ENCODE measurements at places on chromosomes 11 and 22.

DNA sequence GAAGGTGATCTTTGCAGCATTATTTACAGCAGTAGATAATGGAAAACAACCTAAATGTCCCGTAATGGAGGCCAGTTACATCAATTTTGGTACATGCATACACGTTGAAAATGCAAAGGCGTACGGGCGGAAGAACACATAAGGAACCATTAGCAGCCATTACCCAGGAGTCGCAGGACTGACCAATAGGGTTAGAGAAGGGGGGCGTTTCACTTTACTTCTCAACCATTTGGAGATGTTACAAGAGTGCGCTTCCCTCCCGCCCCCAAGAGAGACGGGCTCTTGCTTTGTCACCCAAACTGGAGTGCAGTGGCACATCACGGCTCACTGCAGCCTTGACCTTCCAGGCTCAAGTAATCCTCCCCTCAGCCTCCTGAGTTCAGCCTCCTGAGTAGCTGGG is 52.8 kb upstream of the SLC35C1 start:
- DNase-seq, result no peak

DNA sequence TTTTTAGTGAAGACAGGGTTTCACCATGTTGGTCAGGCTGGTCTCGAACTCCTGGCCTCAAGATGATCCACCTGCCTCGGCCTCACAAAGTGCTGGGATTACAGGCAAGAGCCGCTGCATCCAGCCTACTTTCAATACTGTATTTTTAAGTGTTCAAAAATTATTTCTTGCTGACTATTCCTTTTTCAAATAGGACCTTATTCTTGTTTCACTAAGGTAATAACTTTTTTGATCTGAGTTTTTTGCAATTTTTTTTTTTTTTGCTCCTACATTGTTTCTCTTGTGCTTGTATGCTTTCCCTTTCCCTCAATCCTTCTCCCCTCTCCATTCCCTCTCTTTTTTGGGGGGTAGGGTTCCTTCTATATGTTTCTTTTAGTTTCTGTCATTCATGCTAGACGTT is 73.1 kb downstream of the FAM168A start:
- DNase-seq, result no peak

DNA sequence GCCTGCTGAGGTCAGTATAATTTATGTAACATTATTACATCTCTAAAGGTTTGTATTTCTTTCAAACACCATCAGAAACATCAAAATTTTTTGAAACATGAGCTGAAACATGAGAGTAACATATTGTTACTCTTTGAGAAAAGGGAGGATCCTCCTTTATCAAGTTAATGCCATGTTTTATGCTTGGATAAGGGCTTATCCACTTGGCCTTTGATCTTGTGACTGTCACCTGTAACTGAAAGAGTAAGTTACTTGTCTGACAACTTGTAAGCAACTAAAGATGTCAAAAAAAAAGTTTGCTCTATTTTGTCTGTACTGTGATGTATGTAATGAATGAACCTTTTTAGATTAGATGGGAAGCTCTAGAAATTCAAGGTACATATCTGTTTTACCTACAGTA is 59.6 kb downstream of the FAR1 start:
- DNase-seq, result no peak

DNA sequence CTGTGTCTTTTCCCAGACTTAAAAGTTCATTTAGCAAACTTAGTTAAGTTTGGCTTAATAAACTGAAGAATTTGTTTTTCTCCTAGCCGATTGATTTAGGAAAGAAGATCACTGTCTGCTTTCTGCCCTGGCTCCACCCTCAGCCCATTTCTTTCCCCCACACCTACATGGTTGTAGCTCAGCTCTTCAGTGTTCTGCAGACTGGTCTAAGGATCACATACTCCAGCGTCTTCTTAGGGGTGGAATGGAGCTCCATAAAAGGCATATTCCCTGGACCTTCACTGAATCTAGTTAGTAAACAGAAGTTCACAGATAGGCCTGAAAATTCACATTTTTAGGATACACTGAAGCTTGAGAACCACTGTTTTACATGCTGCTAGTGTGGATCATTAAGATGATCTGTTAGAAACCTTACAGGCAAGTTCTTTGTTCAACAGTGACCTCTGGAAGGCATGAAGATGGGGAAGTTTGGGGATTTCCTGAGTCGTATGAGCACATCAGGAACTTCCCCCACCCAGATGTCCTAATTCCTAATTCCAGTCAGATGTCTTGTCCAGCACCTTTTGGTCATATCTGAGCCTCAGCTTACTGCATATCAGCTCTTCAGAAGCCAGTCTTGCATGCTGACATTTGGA is 16.8 kb downstream of the PIWIL4 start:
- DNase-seq, result no peak

GRCh38 chr11:110785398-110785797 is 73.2 kb upstream of the ARHGAP20 start:
- no peak for DNase-seq

DNA sequence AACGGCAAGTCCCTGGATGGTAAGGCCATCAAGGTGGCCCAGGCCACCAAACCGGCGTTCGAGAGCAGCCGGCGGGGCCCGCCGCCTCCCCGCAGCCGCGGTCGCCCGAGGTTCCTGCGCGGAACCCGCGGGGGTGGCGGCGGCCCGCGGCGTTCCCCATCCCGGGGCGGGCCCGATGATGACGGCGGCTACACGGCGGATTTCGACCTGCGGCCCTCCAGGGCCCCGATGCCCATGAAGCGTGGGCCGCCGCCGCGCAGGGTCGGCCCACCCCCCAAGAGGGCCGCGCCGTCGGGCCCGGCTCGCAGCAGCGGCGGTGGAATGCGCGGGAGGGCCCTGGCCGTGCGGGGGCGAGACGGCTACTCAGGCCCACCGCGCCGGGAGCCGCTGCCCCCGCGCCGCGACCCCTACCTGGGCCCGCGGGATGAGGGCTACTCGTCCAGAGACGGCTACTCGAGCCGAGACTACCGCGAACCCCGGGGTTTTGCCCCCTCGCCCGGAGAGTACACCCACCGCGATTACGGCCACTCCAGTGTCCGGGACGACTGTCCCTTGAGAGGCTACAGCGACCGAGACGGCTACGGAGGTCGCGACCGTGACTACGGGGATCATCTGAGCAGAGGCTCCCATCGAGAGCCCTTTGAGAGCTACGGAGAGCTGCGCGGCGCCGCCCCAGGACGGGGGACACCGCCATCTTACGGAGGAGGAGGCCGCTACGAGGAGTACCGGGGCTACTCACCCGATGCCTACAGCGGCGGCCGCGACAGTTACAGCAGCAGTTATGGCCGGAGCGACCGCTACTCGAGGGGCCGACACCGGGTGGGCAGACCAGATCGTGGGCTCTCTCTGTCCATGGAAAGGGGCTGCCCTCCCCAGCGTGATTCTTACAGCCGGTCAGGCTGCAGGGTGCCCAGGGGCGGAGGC is 792 bp downstream of the RBMXL2 start:
- no peak for DNase-seq

GRCh38 chr11:39249566-39250365 is 2209.7 kb downstream of the LRRC4C start:
- no peak for DNase-seq

DNA sequence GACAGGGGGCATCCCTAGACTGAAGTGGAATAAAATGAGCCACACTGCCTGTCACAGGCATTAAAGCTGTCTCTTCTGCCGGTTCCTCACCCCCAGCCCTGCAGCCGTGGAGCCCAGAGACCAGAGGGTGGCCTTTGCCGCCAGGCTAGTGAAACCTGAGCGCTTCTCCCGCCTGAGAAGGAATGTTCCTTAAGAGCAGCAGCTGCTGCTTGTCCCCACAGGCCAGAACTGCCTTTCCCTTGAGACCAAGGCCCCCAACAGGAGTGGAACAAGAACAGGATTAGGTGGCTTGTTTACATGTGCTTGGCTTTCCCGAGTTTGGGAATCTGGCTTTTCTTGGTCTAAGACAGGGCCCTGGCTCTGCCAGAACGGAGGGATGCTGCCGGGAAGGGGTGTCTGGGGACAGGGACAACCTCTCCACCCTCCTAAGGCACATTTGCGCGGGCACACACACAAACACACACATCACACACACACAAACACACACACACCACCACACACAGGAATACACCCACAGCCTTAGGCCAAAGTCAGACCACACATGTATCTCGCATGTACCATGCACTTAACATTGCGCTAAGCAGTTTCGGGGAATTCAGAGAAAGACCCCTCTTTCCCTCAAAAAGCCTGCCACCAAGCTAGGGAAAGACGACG is 91.8 kb downstream of the FEZ1 start:
- DNase-seq, result no peak

- no peak for DNase-seq
Measured at GRCh38 chr11:8937159-8937558, 4.4 kb upstream of the C11orf16 start.

GRCh38 chr22:34324763-34325162 is 404.5 kb upstream of the LARGE1 start:
- no peak for DNase-seq

- peak; percentile 76 for DNase-seq
Measured at GRCh38 chr11:64900263-64900678, 16.7 kb downstream of the ATG2A start.

GRCh38 chr11:12963051-12963450 is 46.1 kb upstream of the RASSF10 start:
- DNase-seq, result no peak

- DNase-seq, result no peak
Measured at GRCh38 chr11:114233755-114234154, 62.4 kb upstream of the NNMT start.

DNA sequence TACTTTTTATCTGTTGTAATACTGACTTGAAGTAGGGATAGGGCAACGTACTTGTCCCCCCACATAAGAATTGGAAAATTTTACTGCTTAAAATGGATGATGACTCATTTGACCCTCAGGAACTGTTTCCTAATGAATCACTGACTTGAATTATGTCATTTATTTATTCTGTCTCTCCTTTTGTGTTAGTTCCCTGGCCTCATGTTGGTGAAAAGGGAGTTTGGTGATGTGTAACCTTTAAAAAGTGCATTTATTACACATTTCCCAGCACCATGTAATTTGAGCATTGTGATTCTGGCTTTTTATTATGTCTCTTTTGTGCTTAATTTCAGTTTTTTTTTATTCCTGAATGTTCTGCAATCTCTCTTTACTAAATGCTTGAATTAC is 20.3 kb upstream of the PGM2L1 start:
- peak; percentile 84 for DNase-seq

DNA sequence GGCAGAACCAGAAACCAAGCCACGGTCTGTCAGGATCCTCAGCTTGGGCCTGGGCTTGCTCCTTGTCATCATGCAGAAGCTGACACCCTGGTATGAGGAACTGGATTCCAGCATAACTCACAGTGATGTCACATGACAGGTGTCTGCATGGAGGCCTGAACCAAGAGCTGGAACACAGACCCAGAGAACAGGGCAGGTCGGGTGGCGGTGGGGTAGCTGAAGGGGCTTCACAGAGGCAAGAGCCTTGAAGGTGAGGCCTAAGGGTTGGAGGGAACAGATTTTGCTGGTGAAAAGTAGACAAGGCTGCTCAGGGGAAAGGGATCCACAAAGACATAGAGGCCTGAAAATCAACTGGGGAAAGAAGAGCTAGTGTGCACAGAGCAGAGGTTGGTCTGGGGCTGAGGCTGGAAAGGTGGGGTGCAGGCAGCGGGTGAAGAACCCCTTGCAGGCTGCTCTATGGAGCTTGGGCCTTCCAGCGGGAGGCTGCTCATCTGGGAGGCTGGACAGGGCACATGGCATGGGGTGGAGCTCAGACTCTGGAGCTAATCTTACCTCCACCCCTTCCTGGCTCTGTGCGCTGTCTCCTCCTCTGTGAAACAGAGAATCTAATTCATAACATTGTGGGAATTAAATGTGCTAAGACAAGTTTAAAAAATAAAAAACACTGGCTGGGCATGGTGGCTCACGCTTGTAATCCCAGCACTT is 18.4 kb upstream of the RPS3 start:
- no peak for DNase-seq

DNA sequence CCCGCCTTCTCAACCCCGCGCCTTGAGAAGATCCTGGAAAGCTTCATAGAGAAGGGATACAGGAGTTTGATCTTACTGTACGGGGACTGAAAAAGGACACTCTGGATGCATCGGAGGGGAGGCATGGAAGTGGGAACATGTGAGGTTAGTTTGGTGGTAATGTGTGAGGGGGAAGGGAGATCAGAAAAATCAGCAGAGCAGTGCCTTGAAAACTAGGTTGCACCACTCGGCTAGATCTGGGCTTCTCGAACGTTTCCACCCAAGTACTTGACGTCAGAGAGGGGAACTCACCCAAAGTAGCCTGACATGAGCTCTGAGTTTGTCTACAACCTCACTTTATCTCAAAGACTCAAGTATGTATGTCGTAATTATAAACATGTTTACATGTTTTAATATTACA is 14.5 kb downstream of the USP35 start:
- DNase-seq, result no peak

DNA sequence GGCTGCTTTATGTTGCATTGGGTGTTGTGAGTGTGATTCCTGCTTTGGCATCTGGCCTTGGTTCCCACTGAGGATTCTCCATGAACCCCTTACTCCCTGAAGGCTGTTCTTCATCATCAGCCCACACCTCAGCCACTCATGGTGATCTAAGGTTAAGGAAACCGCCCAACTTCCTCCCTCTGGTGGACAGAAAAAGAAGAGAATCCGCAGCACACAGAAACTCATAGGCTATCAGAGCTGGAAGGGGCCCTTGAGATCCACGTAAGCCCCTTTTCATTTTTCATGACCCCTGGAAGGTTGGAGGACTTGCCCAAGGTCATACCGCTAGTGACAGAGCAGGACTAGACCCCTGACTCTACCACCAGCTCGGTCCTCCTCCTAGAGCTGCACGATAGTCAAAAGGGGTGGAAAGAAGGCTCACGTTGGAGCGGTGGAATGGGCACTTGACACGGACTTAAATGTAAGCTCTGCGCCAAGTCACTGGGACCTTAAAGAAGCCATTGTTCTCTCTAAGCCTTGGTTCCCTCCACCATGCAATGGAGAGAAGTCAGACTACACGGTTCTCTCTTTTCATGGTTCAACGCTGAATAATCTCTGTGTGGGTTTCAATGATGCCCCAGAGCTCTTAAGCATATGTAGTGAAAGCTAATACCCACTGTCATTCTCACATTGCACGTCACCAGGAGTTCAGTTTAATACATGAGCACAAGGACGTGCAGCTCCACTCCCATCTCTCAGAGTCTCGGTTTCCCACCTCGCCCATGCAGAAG is 83.6 kb upstream of the CRTAM start:
- DNase-seq, result no peak

All from RWPE1 (cell line).